ENCODE measurements at places on chromosomes 5 and 9.

DNA sequence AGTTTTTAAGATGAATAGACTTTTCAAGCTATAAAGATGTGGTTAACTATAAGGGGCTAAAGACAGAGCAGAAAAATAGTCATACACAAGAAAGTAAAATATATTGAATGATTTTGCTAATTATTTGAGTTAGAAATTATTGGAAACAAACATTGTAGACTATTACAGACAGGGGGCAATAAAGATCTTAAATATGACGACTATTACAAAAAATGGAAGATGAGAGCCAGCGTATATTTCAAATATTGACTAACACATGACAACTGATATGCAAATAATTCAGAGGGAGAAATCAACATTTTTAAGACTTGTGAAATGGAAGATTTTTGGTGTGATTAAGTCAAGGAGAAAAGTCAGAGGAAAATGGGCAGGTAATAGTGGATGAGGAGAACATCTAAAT, 520.2 kb upstream of the NUDT12 start:
- DNase-seq: no peak

DNA sequence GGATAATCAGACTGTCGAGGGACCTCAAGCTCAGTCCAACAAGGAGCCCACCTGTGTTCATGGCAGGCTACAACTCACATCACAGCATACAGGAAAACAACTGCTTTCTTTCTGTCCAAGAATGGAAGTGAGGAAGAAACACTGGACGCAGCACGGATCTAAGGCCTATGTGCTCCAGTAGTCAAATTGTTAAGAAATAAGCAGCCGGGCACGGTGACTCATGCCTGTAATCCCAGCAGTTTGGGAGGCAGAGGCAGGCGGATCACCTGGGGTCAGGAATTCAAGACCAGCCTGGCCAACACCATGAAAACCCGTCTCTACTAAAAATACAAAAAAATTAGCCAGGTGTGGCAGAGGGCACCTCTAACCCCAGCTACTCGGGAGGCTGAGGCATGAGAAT, 427.8 kb downstream of the BNC2 start:
- no peak for DNase-seq

GRCh38 chr9:22105005-22105722, 96.1 kb upstream of the CDKN2B start:
- DNase-seq: no peak

DNA sequence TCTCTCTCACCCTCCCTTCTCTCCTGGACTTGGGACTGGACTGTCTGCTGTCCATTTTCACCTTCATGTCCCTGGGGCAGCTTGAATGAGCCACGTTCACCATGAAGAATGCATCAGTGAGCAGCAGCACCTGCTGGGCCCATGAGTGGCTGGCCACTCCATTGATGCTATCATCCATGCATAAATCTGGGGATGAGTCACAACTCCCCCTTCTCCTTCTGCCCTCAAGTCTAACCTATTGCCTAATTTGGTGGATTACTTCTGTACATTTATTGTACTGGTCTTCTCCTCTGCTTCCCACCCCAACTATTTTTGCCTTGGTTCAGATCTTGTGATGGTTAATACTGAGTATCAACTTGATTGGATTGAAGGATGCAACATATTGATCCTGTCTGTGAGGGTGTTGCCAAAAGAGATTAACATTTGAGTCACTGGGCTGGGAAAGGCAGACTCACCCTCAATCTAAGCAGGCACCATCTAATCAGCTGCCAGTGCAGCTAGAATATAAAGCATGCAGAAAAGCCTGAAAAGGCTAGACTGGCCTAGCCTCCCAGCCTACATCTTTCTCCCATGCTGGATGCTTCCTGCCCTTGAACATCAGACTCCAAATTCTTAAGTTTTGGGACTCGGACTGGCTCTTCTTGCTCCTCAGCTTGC, 46.7 kb downstream of the GDNF start:
- peak; percentile 66 for DNase-seq

DNA sequence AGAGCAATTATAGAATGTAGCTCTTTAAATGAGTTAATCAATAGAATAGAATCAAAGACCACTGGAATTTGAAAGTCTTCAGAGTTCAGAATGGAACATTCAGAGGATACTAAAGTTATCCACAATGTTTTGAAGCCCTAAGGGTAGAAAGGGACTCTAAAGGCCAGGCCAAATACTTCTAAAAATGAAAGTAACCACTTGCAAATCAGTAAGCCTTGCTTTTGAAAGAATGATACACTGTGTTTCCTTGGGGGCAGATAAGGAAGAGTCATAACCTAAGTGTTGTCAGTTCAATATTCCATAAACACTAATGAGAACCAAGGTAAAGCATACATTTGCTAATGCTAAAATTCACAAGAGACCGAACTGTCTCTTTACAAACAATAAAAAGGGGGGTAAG, 813.5 kb downstream of the PTPRD start:
- DNase-seq: no peak

DNA sequence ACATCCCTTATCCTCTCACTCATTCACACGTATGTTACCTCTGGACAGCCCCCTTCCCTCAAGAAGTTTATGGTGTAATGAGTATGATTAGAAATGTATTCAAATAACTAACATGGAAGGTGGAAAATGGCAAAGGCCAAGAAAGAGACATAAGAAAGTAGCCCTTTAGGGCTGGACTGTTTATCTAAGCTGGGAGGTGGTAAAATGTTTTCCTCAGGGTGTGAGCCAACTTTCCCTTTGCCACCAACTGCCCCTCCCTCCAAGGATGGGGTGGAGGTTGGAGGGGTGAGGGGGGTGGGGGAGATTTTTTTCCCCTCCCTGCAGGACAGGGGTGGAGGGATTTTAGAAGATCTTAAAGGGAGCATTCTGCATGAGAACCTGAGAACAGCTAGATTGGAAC, 8.2 kb downstream of the SLC45A2 start:
- DNase-seq: no peak

DNA sequence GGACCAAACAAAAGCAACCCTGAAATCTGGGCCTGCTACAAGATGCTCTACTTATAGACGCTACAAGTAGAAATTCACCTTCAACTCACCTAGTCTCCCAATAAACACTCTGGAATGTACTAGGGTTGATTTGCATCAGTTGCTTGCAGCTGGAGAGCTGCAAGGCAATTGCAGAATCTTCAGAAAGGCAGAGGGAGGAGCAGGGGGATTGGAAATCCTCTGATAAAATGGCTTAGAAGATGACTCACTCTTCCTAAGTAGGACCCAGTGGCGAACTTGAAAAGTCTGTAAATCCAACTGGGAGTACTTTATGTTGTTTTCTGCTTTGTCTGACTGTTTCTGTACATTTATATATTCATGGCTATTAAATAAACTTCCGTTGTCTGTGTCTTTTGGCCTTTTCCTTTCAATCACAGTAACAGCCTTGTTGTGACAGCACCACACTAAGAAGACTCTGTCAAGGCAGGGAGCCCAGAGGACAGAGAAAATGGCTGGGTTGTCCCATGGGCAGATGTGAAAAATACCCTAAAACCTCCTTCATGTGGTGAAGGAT, 14.7 kb upstream of the MLLT3 start:
- DNase-seq: peak; percentile 20

DNA sequence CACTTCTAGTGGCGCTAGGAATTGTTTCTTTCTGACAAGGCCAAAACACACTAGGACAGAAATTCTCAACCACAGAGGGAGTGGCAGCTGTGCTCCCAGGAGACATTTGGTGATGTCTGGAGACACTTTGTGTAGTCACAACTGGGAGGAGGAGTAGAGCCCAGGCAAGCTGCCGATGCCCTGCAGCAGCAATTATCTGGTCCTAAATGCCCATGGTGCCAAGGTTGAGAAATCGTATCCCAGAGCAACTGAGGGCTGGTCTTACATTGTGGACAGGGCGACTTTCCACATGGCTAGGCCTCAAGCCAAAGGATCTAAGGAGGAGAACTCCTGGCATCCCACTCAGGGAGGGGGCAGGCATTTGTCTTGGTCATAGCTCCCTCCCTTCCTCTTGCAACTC, 259.9 kb downstream of the GADD45G start:
- no peak for DNase-seq
